ENCODE measurements at places on chromosomes 13 and 19.

DNA sequence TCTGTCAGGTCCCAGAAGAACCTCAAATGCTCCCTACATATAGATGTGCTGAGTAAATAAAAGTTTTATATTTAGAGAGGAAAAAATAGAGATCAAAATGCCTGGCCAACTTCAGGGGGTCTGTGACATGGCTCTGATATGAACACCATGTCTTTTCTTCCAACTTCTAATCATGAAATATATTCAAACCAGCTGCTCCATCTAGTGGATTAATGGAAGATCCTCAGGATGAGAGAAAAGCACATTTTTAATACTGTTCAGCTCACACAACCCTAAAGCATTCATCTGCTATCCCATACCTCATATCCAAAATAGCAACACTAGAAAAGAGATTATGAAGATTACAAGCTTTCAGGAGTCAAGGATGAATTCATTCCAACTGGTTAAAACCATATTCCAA lies 56.0 kb upstream of the DOCK9 start:
- DNase-seq: peak; percentile 32

DNA sequence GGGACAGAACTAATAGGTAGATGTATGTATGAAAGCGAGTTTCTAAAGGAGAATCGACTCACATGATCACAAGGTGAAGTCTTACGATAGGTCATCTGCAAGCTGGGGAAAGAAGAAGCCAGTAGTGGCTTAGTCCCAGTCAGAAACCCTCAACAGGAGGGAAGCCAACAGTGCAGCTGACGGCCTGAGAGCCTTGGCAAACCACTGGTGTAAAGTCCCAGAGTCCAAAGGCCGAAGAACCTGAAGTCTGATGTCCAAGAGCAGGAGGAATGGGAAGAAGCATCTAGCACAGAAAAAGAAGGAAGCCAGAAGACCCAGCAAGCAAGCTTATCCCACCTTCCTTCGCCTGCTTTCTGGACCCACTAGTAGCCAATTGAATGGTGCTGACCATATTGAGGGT lies 507.6 kb upstream of the ARGLU1 start:
- no peak for DNase-seq

DNA sequence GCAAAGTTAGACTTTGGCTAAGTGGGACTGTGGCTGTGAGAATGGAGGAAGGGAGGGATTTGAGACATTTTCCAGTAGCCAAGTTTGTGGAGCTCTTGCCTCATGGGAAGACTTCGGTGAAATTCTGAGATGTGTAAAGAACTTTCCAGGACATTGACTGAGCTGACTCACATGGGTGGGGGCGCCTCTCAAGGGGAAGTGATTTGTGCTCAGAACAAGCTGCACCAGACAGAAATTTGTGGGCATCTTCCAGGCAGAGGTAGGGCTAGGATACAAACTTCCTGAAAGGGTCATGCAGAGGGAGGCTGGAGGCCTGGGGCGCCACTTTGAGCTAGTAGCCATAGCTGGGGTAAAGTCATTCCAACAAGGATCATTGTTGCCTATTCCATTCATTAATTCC lies 9.8 kb upstream of the SIGLEC10 start:
- no peak for DNase-seq

DNA sequence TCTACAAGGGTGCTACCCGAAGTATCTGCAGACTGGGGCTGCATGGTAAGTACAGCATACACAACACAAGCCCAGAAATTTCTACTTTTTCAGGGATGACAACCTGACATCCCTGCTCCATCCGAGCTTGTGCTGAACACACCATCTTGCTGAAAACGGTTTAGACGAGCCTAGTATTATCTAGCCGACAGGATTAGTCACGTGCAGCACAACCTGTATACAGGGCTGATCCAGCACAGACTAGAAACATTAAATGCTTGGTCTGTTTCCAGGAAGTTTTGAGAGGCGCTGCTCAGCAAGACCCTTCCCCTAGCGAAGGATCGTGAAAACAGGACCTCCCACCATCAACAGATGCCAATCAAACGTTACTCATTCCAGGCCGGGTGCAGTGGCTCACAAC lies 4.2 kb downstream of the SMIM7 start:
- no peak for DNase-seq

DNA sequence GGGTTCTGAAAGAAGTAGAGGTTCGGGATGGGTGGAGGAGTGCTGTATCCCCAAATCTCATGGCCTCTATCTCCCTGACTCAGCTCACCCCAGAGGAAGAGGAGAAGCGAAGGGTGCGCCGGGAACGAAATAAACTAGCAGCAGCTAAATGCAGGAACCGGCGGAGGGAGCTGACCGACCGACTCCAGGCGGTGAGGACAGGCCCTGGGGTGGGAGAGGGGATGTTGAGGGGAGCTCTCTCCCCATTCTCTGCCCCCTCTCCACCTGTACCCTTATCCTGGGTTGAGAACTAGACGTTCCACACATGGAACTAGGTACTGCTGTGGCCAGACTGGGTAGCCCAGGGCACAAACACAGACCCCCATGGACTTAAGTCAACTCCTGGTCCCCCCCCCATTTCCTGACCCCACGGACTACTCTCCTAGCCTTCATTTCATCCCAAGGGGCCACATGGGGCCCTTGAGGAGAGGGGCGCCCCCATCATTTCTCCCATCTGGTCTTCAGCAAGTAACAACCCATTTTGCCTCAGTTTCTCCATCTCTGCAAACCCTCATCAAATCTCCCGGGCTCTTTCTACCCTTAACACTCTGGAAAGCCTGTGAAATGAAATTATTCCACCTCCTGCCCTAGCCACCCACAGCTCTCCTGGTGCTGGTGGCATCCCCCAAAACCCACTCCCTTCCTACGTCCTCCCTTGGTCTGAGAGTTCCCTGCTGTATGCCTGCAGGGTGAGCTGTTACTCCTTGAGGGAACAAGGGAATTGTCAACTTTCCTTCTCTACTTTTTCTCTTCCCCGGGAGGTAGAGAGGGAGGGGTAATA lies 3.5 kb downstream of the FOSB start:
- no peak for DNase-seq

GRCh38 chr13:108549934-108550333 lies 79.5 kb upstream of the MYO16 start:
- DNase-seq: no peak

DNA sequence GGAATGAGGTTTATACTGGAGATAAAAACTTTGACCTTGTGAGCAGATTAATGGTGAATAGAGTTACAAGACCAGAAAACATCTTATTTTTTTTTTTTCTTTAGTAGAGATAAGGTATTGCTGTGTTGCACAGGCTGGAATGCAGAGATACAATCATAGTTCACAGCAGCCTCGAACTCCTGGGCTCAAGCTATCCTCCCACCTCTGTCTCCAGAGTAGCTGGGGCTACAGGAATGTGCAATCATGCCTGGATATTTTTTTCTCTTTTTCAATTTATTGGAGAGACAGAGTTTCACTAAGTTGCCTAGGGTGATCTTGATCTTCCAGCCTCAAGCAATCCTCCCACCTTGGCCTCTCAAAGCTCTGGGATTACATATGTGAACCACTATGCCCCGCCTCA lies 2139.1 kb downstream of the PCDH9 start:
- no peak for DNase-seq

DNA sequence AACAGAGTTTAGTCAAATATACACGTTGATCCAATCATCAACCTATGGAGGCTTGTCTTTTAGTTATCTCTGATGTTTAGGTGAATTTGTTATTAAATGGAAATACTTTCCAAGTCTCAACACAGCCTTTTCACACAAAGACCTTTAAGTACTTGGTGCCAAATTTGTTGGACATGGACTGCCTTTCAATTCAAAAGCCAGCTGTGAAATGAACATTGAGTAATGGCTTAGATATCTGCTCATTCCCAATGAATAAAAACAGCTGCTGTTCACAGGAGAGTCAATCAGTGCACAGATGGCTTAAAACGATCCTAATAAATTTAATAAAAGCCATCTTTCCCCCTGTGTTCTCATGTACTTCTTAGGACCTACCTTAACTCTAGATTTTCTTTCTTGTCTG lies 19.9 kb upstream of the DHRS12 start:
- DNase-seq: no peak

- no peak for DNase-seq
These were observed 2.7 kb downstream of the ALDH16A1 start for GRCh38 chr19:49455773-49456172.

DNA sequence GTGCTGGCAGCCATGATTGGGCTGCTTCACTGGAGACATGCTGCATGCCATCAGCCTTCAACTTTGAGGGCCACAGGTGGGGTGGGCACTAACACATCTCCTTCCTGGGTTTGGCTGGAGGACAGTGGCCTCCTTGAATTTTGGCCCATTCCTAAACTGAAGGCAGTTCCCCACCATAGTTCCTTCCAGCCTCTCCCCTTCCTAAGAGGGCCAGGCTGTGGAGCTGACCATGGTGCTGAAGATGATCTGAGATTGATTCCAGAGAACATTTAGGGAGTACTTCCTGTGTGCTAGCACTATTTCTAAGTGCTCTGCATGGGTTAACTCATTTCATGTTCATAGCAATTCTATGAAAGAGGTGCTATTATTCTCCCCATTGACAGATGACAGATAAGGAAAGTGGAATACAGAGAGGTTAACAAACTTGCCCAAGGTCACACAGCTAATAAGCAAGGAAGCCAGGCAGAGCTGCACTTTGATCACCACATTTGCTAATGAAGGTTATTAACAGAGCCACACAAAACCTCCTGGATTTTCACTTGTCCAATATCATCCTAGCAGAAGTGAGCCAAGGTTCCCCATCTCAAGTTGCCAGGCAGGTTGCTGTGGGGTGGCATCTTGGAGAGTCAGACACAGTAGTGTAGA lies 175.3 kb downstream of the ZIC5 start:
- DNase-seq: peak; percentile 50

DNA sequence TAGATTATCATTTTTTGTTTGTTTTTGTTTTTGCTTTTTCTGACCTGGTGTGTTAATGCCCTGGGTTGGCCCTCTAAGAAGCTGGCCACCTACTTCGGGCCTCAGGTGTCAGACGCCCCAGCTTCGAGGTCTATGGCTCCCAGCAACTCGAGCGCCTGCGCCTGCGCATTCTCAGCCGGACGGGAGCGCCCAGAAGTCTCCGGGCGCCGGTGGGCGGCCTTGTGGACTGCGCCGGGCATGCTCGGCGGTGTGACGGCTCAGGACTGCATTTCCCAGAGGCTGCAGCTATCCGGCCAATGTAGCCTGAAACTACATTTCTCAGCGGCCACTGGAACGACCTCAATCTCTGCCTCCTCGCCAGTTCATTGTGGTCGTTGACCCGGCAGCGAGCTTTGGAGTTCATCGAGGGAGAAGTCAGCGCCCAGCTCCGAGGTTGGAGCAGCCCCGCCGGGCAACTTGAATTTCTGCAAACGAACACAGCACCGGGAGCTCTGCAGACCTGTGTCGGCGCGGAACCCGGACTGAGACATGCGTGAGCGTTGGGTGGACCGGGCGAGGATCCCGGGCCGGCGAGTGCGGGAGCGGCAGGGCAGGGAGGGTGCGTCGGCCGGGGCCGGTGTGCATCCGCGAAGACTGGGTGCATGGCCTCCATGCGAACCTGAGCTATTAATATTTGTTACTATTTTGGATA lies at the start of gene ZNF30:
Gene ZNF30, plus strand, starts transcription at position 219 of the 691 bp plus-strand sequence. CDS start 3,045 bp downstream, outside the sequence.
- peak; percentile 88 for DNase-seq

DNA sequence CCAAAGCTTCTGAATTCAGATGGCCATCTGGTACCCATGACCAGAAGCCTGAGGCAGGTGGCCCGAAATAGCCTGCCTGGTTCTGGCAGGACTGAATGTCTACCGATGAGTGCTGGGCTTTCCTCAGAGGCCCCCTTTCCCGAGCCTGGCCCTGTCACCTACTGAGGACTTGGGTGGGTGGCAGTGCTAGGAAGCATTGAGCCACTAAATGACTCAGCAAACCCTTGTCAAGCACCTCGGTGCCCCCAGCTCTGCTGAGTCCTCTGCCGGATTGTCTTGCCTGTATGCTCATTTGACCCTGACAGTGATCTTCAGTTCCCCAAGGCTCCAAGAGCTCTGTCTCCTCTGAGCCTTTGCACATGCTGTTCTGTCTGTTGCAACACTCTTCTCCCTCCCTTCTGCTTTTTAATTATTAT lies 17.9 kb downstream of the PPP1R37 start:
- DNase-seq: no peak

DNA sequence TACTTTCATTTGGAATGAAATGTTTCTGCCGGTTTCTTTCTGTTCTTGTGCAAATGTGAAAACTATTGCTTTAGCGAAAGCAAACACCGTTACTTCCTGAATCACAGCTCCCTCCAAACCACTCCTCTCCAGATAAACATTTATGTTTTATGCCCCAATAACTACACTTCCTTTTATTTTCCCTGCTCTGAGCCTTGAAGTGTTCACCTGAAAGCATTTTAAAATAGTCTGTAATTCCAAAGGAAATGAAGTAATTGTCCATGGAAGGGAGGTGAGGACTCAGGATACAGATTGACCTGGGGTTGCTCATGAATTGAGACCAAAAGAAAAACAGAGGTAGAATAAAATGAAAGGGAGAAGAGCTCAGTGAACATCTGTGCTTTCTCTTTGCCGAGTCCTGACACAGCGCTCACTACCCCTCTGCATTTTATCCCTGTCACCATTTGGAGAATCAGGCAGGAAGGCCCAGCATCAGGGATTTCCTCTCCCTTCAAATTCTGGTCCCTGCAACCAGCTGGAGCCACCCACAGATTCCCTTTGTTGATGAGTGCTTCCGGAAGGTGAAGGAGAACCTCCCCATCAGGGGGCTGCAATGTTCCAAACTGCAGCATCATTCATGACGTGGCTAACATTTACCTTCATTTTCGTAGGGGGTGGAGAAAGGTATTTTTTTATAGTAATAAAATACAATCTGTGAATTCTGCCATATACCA lies 171.9 kb downstream of the ITGBL1 start:
- no peak for DNase-seq
